ENCODE measurements at places on chromosomes 2 and 18. TPM values are rescaled to one million over a fixed set of nuclear protein-coding genes. Genes with fewer than 3 reads are reported as not detected.
A peak's percentile ranks its signal among the peaks of the same experiment; 100 is the strongest.

LAMA1 gene
- 29.5 TPM for total RNA-seq

DNA sequence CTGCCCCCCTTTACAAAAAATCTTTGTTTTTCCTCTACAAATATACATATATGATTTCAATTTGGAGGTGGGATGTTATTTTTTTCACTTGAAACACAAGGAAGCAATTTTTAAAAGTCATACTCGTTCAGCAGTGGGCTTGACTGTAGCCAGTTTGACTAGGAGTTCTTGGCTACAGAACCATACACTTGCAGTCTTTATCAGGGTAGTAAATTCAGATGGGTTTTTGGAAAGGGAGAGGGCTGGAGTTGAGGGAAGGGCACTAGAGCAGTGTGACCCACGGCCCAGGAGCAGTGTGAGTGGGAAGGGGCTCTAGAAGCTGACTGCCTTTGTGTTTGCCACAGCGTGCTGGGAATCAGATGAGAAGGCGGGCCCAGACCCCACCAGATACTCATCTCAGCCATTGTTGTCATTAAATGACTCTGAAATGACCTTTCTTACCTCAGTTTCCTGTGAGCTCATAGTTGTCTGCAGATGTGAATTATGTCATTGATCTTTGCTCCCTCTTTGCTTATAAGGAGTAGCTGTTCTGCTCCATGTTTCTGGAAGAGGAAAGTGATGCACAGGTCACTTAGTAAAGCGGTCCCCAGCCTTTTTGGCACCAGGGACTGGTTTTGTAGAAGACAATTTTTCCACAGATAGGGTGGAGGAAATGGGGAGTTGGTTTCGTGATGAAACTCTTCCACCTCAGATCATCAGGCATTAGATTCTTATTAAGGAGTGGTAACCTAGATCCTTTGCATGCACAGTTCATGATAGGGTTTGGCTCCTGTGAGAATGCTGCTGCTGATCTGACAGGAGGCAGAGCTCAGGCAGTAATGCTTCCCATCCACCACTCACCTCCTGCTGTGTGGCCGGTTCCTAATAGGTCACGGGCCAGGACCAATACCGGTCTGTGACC is 116.8 kb downstream of the SPTBN1 start:
- DNase-seq, result no peak

DNA sequence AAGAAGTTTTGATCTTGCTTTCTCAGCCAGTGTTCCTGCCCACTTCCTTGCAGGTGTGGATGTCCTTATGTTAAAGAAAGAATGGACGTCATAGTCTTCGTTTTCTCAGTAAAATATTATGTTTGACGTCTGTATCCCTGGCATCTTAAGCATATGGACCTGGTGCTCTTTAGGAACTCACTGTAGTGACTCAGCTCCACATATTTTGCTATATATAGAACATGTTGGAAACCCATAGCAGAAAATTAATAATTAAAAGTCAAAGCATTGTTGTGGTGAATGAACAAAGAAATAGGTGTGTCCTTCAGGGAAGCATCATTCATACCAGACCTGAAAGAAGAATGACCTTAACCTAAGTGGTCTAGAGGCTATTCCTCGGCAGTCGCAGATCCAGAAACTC is 196.1 kb downstream of the MCFD2 start:
- DNase-seq, result peak; percentile 31

DNA sequence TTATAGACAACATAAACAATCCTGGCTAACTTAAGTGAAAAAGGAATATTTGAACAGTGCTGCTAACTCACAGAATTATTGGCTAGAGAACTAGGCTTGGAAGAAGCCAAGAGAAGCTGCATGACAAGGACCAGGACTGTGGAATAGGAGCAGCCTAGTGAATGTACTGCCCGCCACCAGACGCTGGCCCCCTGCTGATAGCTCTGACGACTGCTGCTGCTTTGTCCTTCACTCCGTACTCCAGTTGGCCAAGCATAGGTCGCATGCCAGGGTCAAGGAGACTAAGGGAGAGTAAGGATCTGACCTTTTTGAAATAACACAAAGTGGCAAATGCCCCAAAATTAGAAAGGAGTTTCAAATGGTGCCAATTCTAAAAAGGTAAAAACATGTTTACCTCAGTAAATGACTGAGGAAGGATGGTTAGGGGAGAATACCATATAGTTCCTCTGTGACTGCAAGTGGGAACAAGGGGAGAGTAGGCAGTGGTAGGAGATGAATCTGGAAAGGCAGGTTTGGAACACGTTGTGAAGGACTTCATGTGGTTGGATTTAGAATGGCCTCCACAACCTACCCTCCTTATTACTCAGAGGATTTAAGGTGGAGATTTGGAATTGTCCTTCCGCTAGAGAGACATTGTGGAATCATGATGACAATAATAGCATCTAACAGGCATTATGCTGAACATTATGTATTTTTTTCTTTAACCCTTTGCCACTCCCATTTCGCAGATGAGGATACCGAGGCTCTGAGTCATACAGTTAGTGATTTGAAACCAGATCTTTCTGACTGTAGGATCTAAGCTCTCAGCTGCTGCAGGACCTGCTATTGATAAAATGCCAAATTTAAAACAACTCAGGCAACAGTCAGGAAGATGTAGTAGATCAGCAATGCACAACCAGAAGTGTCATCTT is 19.5 kb downstream of the STRADB start:
- DNase-seq, result no peak

- DNase-seq, result no peak
These were observed 43.6 kb downstream of the SETBP1 start for GRCh38 chr18:44724105-44724778.

TBR1 gene
- 0.08 TPM for total RNA-seq

GRCh38 chr2:2577407-2577831 is 246.3 kb upstream of the MYT1L start:
- no peak for DNase-seq

DNA sequence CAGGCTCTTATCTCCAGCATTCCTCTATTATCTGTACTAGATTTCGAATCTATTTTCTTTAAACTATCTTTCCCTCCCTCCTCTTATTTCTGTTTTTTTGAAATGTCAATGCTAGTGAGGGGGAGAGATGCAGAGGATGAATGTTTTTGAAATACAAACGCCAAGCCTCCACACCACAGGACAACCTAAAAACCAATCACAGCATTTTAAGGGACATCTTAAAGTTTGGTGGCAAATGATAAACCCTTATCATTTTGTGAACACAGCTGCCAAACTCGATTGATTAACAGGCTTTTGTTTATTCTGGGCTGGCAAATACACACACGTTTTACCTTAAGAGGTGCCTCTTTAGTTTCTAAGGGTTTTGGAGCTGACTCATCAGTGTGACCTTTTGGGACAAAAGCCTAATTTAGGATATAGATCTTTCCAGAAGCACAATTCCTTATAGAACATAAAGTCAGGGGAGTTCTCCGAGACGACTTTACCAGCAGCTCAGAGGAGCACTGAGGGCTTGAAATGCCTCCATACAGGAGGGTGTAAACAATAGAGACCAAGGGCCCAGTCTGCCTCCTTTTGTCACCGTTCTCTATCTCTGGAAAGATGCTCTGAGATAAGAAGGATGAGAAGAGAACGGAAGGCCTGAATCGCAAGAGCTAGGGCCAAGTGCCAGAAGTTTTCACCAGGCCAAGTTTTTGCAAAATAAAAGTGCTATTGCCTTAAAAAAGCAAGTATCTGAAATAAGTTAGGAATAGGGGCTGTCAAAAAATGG is 4.2 kb upstream of the MEIS1 start:
- DNase-seq, result no peak

DNA sequence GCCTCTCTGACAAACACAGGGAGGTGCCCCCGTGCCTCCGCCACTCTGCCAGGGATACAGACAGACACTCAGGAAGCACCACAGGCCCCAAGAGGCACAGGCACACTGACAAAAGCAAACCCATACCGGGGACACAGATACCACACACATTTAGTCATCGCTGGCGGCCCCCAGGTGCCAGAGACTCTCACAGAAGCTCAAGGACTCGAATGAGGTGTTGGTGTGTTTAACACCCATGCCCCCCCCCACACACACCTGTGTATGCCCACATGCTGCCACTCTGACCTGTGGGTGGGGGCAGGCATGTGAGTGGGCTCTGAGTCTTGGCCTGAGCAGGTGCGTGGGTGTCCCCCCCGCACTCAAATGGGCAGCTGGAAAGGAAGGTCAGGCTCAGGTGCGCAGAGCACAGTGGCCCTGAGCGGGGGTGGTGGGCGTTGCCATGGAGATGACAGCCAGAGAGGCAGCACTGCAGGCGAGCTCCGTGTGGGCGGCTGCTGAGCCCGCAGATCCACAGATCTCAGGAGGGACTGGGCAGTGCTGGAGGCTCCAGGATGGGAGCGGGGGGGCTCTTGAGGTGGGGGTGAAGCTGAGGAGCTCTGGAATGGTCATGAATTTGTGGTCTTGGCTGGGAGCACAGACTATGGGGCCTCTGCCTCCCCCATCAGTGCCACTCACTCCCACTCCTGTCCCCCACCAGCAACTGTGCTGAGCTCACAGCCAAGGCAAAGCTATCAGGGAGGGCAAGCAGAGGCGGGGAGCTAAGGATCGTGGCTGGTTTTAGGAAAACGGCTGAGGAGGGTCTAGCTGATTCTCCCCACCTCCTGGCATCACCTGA is 73.9 kb upstream of the TAF1B start:
- DNase-seq, result no peak

DNA sequence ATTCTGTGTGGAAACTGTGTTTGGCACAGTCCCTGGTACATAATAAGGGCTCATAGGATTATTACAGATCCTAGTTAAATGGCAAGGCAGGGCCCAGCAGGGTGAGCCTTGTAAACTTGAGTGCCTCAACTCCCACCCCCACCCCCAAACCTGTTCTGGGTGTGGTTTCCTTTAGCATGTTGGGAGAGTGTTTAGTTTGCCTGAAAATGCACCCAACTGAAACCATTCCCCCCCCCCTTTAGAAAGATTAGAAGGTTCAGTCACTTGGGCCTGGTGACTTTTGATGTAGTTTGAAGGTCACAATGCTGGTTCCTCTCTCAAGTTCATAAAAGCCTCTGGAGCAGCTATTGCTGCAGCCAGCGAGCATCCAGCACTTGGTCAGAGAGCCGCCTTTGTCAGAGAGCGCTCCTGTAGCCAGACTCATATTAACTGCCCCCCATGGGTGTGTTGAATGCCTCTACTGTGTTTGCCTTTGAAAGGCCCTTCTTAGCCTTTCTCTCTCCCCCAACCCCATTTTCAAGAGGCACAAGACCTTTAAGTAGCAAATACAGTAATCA is 113.7 kb downstream of the SPTBN1 start:
- no peak for DNase-seq
